ENCODE measurements at places on chromosomes 5 and 9. TPM values are rescaled to one million over a fixed set of nuclear protein-coding genes. Genes with fewer than 3 reads are reported as not detected.

DNA sequence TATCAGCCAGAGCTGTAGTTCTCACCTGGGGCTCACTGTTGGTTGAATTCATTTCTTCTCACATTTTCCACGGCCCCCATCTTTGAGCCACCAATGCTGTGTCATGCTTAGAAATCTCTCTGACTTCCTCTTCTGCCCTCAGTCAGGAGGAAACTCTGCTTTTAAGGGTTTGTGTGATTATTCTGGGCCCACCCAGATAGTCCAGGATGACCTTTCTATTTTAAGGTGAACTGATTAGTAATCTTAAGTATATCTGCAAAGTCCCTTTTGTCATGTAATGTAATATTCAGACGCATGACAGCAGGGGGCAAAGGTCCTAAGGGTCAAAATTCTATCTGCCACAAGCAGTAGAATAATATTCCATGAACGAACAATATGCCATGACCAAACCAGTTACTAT, 88.4 kb downstream of the AK8 start:
- DNase-seq: no peak

- no peak for DNase-seq
Observed at GRCh38 chr5:158809310-158809850, 290.3 kb downstream of the EBF1 start.

GRCh38 chr5:16894236-16895057, 41.6 kb downstream of the MYO10 start:
- DNase-seq: no peak

- DNase-seq: no peak
Observed at GRCh38 chr5:69170495-69170894, 3.5 kb downstream of the CCNB1 start.

GRCh38 chr5:113188436-113188835, 211.8 kb downstream of the DCP2 start:
- DNase-seq: no peak

GRCh38 chr5:5813441-5813840, 391.0 kb downstream of the ICE1 start:
- DNase-seq: no peak

GRCh38 chr9:125538092-125538473, 168.9 kb downstream of the MAPKAP1 start:
- no peak for DNase-seq

DNA sequence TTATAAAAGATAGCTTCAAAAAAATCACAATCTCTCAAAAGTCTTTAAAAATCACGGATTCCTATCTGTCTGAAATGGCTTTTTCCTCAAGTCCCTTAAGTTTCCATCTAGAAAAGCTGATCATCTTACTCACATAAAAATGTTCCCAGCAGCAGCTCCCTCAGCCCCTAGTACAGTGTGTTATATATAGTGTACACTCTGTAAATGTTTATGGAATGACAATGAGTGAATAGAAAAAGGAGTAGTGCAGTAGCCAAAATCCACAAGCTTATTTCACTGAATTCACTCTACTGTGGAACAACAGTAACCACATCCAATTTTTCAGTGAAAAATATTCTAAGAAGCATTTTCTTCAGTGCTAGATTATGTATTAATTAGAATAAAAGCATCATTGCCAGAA, 609.4 kb downstream of the DTWD2 start:
- no peak for DNase-seq

Gene RMRP
- 18,417 TPM for total RNA-seq

Gene FBXL7
- total RNA-seq: 14.6 TPM

Gene SPOCK1
- total RNA-seq: 10.9 TPM

Gene MARCOL
- total RNA-seq: not detected

Gene PCDHB15
- total RNA-seq: 7.0 TPM
